Fibroblast of skin of left quadriceps (primary cell): ENCODE measurements at places on chromosomes 12 and 14.

- no peak for DNase-seq
Observed at GRCh38 chr12:6928703-6929407, 1.1 kb downstream of the ATN1 start.

- DNase-seq: no peak
Observed at GRCh38 chr14:78746086-78746595, 576.0 kb downstream of the NRXN3 start.

- DNase-seq: no peak
Observed at GRCh38 chr12:58066296-58066695, 124.9 kb downstream of the ATP23 start.

- no peak for DNase-seq
Observed at GRCh38 chr12:33012226-33012625, 115.6 kb upstream of the PKP2 start.

DNA sequence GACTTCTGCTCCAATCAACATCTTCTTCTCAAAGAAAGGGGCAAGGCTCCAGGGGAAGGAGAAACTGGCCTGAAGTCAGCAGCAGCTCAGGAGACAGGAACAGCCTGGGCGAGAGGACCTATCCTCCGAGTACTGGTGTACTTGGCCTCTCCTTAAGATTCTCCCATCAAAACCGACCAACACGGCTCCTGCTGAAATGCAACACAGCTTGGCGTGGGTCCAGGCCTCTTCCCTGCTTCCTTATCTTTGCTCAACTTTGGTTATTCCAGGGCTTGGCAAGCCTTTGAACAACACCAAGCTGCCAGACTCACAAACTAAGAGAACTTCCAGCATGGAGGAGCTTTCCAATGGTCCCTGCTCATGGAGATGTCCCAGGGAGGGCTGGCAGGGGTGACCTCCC is 377.4 kb downstream of the BCL11B start:
- DNase-seq: no peak

DNA sequence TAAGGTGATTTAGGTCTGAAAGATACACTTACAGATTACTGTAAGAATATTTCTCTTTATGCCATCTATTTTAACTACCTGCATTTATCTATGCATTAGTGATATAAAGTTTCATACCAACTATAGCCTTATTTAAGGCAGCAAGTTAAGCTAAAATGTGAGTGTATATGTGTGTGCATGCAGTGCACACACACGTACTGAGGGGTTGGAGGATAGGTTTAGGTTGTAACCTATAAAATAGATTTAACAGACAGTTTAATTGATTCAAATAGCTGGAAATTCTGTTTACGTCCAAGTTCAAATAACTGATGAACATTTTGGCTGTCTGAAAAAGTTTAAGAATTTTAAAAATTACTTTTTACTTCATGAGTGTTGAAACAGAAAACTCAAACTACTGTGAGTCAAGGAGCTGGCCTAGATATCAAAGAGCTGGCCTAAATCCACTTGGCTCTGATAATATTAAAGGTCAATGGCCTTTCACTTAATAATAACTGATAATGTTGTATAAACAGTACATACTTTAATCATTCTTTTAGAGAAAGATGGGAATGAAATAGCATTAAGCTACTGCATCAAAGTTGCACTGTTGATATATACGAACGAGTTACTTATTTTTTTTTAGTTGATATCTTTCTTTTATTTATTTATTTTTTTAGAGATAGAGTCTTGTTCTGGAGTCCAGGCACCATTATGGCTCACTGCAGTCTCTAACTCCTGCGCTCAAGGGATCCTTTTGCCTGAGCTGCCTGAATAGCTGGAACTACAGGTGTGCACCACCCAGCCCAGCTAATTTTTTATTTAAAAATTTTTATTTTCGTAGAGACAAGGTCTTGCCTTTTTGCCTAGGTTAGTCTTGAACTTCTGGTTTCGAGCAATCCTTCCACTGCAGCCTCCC is 13.8 kb upstream of the KCNJ8 start:
- no peak for DNase-seq

- DNase-seq: no peak
Observed at GRCh38 chr12:132633901-132634300, 15.3 kb downstream of the P2RX2 start.

- DNase-seq: no peak
Observed at GRCh38 chr12:93154753-93155480, 222.8 kb upstream of the NUDT4 start.

GRCh38 chr14:31166271-31166561 is 41.4 kb downstream of the HECTD1 start:
- DNase-seq: no peak

GRCh38 chr14:90442388-90442787 is 45.6 kb downstream of the CALM1 start:
- no peak for DNase-seq

DNA sequence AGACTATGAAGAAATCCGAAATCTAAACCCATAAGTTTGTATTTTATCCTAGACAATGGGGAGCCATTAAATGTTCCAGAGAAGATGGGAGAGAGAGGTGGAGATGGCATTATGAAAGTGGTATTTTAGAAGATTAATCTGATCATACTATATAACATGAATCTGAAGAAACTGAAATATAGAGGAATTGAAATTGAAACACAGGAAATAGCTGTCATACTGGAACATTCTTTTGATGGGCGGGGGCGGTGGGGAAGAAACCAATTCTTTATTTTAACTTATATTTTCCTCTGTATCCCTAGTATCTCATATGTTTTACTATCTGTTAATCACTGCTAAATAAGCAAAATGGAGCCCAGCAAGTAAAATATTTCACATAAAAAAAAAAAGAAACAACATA is 27.0 kb upstream of the FOXN3 start:
- no peak for DNase-seq

- no peak for DNase-seq
Observed at GRCh38 chr12:131038961-131039950, 85.5 kb downstream of the ADGRD1 start.

DNA sequence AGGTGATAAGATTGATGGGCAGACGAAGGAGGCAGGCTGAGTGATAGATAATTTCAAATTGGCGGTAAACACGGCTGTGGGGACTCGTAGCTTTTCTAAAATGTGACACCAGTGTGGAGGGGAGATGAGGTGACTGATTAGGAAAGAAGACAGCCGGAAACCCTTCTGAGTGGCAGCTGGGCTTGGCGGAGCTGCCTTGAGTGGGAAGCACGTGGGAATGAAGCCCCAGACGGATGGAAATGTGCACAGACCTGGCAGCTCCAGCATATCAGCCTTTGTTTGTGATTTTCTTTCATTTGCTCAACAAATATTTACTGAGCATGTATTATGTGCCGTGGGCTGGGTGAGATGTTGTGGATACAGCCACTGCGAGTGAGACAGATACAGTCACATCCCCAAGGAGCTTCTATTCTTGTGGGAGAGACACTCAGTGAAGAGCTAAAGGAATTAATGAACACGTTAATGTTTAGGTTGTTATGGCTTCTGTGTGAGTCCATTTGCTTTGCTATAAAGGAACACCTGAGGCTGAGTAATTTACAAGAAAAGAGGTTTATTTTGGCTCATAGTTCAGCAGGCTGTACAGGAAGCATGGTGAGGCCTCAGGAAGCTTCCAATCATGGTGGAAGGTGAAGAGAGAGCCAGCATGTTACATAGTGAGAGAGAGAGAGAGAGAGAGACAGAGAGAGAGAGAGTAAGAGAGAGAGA is 65.5 kb upstream of the LHX5 start:
- no peak for DNase-seq

DNA sequence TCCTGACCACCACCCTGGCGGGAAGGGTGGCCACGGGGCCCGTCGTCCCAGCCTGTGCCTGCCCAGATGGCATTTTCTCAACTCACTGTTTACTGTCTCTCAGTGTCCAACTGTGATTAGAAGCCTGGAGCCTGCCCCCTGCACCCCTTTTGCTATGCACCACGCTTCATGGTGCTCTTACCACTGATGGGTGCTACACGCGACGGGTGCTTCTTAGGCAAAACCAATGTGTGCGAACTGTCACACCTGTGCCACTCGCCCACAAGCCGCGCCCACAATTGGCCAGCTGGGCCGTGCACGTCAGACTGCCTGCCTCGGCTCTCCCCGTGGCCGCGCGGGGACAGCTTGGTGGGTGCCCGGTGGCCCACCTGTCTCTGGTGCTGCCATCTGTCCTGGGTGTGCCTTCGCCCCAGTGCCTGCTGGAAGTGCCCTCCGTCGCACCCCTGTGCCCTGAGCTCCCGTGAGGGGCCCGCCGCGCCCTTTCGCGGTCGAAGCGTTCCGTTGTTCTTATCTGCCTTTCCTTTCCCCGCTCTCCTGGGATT is 15.1 kb upstream of the AMN start:
- no peak for DNase-seq

- no peak for DNase-seq
Observed at GRCh38 chr12:120855823-120856588, 48.2 kb downstream of the SPPL3 start.

GRCh38 chr14:57865403-57866198 is at the start of gene SLC35F4:
TSS of gene SLC35F4 (minus strand) at chr14:57866092.
- DNase-seq: no peak

DNA sequence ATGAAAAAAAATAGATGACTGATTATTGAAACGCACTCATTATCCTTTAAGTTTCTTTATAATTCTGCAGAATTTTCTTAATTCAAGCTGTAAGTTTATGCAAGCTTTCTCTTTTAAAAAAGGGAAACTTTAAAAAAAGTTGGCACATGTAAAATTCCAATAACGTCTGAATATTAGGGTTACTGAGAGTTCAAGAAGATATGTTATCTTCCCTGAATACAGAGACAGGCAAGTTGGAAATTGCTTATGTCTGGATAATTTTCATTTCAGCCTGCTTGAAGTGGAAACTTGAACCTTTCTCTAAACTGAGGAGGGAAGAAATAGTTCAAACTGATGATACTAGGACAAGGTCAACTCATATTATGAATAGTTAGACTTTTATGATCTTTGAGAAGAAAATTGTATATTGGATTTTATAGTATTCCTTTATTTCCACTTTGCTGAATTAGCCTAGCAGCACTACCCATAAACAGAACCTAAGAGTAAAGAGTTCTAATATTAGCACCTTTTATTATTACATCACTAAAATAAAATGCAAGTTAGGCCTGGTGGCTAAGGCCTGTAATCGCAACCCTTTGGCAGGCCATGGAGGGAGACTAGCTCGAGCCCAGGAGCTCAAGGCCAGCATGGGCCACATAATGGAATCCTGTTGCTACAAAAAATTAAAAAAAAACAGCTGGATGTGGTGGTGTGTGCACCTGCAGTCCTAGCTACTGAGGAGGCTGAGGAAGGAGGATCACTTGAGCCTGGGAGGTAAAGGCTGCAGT is 288.0 kb downstream of the TRHDE start:
- no peak for DNase-seq

GRCh38 chr12:27163048-27163715 is 80.8 kb upstream of the C12orf71 start:
- DNase-seq: no peak

- DNase-seq: no peak
Observed at GRCh38 chr12:131222329-131223139, 268.8 kb downstream of the ADGRD1 start.

- DNase-seq: no peak
Observed at GRCh38 chr14:73625706-73626105, 13.4 kb downstream of the ACOT6 start.

DNA sequence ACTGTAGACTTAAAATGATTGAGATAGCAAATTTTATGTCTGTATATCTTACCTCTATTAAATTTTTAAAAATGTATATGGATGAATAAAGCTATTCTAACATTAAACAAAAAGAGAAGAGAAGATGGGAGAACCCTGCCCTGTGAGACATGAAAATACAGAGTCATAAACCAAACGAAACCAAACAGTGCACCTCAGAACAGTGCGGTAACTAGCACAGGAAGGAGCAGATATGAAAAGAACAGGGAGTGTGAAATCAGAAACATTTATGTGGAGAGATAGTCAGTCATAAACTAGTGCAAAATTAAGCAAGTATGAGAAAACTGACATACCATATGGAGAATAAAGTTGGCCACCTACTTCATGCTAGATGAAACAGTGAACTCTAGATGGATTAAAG is 135.1 kb downstream of the ERC1 start:
- DNase-seq: no peak

GRCh38 chr12:32964981-32965585 is 68.5 kb upstream of the PKP2 start:
- DNase-seq: no peak

GRCh38 chr14:95828649-95829265 is 47.9 kb upstream of the TUNAR start:
- DNase-seq: no peak

DNA sequence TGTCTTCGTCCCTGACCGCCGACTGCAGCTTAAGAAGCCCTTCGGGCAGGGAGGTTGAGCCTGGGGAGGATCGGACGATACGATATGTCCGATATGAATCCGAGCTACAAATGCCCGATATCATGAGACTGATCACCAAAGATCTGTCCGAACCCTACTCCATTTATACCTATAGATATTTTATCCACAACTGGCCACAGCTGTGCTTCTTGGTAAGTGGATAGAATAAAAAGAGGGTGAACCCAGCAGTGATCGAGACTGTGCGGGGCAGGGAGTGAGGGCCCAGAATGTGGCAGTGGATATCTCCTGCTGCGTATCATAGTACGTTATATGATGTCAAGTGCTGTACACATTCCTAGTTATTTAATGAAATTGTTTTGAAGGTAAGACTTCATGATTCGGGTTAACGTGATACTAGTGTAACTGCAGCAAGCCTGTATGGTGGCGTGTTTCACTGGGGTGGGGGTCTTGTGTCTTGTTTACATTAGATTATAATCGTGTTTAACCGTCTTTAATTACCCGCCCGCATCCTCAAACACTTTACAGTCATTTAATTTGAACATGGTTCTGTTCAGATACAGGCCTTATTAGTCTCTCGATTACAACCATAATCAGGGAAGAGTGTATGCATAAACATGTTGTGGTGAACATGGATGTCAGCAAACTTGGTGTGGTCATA is 1.3 kb downstream of the NAA30 start:
- no peak for DNase-seq

DNA sequence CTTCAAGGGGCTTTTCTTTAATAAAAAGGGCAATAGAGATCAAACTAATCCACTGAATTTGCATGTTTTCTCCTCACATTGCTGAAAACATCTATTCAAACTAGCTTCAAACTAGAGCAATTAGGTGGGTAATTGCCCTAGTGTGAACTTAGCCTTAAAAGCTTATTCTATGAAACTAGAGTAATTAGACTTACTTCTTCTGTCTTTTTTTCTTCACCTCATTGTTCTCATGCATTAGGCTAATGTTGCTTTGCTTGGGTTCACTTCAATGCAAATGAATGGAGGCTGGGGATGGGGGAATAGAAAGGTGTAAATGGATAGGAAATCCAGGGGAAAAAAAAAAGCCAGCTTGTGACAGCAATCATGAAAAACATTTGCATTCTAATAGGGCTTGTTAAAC is 414.8 kb upstream of the LMO3 start:
- no peak for DNase-seq

DNA sequence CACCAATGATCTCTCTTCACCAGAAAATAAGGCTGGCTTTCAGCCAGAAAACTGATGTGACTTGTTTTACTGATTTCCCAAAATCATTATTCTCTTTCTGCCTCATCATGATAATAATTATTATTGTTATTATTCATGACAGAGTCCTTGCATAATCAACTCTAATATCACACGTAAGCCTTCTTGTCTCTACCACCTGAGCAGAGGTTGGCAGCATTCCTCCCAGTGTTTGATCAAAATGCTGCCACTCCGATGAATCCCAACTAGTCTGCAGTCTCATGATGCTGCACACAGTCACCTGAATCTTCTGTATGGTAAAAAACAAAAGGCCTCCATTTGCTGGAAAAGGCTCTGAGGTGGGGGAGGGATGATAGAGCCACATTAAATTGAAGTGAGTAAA is 105.7 kb upstream of the PLEKHG7 start:
- DNase-seq: no peak

GRCh38 chr12:38954238-38954873 is 49.0 kb upstream of the CPNE8 start:
- DNase-seq: no peak
